ENCODE measurements at places on chromosomes 12 and 14.

GRCh38 chr12:3157581-3158323 is 80.6 kb downstream of the TSPAN9 start:
- DNase-seq = no peak

- no peak for DNase-seq
Measured at GRCh38 chr12:109464642-109465351, 12.3 kb downstream of the KCTD10 start.

DNA sequence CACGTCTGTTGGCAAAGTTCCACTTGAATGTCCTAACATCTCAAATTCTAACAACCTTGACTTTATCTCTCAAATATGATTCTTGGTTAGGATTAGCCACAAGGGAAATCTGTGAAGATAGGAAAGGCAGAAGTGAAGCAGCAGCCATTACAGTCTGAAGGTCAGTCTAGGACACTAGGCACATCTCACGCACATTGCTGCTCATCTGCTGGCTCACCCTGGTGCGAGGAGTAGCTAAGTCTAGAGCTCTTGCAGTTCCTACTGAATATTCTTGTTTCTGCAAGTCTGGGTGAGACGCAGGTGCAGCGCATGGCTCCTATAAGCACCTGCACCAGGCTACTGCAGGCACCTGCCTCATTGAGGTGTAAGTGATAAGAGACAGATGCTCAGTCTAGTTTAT is 6.4 kb upstream of the SLC25A3 start:
- DNase-seq = no peak

- no peak for DNase-seq
Measured at GRCh38 chr12:119936705-119937311, 52.2 kb upstream of the BICDL1 start.

DNA sequence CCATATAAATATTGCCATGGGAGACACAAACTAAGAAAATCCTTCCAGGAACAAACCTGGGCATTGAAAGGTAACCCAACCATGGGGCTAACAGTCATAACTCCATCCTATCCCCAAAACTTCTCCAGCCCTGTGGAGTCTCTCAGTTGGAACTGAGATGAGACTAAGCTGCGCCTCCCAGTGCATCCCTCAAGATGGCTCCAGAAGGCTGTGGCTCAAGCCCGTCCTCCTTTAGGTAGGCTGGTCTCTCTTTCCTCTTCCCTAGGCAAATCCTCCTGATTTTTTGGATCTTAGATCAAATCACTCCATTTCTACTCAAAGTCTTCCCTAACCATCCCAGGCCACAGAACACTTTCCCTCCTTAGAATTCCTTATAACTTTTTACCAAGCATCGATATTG is 364.3 kb upstream of the CCDC196 start:
- DNase-seq = no peak

- no peak for DNase-seq
Measured at GRCh38 chr14:24233538-24233866, 773 bp downstream of the GMPR2 start.

GRCh38 chr12:62848418-62848817 is 86.5 kb downstream of the PPM1H start:
- no peak for DNase-seq

DNA sequence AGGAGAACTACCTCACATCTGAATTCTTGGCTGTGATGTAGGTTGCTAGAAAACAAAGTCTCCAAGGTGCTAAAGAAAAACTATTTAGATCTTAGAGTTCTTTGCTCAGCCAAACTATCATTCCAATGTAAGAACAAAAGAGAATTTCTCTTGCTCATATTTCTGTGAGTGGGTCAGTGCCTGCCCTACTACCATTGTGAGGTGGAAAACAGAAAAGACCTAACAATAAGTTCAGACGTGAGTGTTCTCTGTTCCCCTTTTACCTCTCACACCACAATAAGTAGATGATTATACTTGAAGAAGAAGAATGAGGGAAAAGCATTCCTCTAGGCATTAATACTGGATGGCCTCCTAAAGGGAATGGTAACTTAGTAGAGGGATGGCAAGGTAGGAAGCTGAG is 187.4 kb upstream of the KITLG start:
- no peak for DNase-seq

- no peak for DNase-seq
Measured at GRCh38 chr12:114729731-114730130, 45.8 kb upstream of the TBX3 start.

- no peak for DNase-seq
Measured at GRCh38 chr12:66803930-66804329, 125.1 kb upstream of the GRIP1 start.

DNA sequence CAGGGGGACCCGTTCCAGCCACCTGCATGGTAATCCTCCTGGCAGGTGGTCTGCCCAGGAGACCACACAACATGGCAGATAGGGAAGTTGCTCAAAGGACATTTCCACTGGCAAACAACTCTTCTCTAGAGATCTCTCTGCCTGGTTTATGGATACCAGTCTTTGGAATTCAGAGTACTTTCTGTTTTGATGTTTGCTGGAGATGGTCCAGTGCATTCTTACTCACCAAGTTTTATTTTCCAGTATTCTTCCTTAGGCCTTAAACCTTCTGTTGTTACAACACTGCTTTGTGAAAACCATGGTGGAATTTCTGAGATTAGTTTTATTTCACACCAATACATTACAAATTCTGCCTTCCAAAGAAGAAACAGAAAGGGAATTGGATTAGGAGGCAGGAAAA is 428.3 kb downstream of the FUT8 start:
- DNase-seq = no peak

GRCh38 chr14:99648027-99648784 is 3.3 kb downstream of the HHIPL1 start:
- DNase-seq = no peak

GRCh38 chr14:60420050-60420449 is 65.8 kb downstream of the C14orf39 start:
- no peak for DNase-seq

DNA sequence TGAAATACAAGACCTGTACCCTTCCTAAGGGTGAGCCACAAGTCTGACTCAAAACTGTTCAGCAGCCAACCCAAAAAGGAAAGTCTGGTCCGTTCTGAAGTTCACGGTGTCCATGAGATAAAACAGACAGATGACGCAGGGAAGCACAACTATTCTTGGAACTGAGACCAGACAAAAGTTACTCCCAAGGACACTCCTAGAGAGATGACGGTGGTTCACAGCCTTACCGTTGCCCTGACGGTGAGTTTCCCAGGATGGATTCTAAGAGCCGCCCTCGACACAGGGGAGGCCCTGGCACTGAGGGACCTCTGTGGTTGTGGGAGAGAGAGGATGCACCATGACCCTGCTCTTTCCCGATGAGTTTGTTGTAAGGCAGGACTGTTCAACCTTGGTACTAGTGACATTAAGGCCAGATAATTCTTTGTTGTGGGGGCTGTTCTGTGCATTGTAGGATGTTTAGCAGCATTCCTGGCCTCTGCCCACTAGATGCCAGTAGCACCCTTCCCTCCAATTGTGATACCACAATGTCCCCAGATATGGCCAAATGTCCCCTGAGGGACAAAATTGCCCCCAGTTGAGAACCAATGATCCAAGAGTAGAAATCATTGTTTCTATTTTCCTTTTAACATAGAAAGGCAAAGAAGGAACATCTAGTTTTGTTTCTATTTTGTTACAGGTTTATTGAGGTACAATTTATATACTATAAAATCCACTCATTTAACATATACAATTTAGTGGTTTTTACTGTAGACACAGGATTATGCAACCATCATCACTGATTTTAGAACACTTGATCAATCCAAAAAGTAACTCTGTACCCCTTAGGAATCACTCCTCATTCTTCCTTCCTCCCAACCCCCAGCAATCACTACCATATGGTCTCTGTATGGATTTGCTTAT is 23.0 kb downstream of the OR10P1 start:
- DNase-seq = no peak

DNA sequence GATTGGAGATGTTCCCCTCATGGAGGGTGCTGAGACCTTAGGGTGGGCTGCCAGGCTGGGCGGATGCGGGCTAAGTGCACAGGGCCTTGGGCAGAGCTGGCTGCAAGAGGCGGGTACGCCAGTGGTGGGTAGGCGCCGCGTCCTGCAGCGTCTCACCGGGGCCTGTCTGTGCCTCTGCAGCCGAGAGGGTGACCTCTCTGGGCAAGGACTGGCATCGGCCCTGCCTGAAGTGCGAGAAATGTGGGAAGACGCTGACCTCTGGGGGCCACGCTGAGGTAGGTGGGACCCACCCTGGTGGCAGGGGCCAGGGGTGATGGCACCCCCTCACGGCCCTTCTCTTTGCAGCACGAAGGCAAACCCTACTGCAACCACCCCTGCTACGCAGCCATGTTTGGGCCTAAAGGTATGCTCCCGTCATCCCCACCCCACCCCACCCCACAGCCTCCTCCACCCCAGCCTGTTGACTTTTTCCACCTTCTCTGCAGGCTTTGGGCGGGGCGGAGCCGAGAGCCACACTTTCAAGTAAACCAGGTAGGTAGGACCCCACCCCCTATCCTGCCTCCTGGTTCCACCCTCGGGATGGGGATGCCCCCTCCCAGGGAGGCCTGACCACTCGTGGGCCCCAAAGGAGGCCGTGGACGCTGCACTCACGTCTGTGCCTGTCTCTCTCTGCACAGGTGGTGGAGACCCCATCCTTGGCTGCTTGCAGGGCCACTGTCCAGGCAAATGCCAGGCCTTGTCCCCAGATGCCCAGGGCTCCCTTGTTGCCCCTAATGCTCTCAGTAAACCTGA is 1.5 kb downstream of the CRIP1 start:
- no peak for DNase-seq

GRCh38 chr12:131733874-131734273 is 23.0 kb downstream of the SFSWAP start:
- DNase-seq = no peak

DNA sequence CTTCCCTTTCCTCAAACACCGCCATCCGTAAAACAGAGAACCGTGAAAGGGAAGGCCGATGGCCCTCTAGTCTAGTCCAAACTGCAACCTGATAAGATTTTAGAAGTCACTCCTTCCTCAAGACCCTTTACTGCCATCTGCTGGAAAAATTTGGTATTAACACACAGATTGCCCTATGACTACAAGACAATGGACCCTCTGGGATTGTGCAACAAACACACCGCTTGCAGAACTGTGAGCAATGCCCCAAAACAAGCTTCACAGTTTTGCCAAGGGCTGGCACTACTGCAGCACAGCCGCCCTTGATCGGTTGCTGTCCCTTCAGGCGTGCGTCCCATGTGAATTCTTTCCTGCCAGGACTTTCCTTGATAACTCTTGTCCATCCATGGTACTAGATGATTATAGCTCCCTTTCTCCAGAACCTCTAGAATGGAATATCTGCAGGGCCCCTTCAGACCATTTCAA is 23.1 kb downstream of the LLPH start:
- no peak for DNase-seq

GRCh38 chr12:851343-851742 is 98.2 kb downstream of the RAD52 start:
- no peak for DNase-seq

DNA sequence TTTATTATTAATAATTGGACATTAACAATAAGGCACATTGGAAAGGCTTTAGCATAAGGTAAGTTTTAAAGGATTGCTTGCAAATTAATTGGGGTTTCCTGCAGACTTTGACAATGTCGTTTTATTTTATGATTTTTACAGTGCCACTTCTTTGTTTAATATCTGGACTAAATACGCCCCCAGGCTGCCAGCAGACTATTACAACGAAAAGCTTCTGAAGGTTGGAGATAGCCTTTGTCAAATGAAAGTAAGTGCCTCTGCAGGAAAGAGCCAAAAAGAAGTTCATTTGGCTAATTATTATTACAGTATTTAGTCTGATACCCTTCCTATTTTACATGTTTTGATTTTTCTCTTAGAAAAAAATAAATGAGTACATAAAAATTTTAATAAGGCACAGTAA is 11.3 kb downstream of the CFAP54 start:
- no peak for DNase-seq

- DNase-seq = no peak
Measured at GRCh38 chr14:32436993-32437392, 107.9 kb downstream of the AKAP6 start.

DNA sequence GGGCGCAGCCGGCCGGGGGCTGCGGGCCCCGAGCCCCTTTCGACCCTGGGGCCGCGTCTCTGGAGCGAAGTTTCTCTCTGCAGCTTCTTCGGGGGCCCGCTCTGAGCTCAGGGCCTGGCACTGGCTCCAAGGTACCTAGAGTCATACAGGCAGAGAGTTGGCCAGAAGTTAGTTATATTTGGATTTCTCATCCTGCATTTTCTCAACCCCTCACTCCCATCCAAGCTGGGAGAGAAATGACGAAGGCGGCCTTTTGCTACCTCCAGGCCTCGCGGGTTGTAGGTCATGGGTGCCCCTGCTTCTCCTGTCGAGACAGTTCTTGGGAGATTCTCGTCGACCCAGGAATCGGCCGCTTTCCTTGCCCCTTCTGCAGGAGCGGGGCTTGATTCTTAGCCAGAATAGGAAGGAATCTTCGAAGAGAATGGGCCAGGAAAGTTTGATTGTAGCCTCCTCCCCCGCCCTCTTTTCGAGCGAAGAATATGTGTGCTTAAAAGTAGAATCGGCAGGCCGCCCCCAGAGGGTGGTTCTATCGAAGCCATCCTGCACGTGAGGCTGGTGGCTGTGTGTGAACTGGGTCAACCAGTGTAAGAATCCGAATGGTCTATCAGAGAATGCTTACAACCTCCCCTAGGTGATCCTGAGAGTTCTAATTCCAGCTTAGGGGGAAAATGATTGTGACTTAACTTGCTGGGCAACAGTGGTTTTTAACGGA is 785 bp downstream of the MLEC start:
- no peak for DNase-seq

DNA sequence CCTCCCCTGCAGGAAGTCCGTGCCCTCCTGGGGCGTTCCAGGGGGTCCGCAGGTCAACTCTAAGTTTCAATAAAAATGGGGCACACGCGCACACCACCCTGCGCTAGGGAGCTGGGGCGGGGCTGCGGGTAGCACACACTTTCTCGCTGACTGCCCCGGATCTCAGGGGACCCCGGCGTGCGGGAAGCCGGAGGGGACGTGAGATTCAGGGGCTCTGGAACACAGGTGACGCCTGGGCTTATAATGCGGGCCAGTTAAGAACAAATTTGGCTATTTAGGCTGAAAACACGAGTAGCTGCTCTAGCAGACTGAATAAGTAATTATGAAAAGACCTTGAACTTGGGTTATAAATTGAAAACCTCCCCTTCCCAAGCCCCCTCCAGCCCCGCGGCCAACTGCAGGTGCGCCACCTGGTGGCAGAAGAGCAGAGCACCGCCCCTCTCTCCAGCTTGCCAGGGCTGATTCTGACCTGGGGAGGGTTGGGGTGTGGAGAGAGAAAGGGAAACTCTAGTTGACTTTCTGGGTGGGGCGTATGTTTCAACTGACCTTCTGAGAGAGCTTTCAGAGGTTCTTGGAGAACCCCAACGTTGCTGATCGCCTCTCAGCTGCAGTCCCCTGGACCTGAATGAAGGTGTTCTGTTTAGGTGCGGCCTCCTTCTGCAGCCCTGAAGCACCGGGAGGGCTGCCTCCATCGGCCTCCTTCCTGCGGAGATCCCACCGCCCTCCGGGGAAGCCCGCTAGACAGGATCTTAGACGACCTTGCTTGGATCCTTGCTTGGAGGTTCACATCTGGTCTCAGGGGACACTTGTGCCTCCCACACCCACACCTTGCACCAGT is 118.4 kb upstream of the EVL start:
- DNase-seq = no peak
